ENCODE measurements at places on chromosomes 12 and 14. TPM values are rescaled to one million over a fixed set of nuclear protein-coding genes. Genes with fewer than 3 reads are reported as not detected.

The NINJ2 gene
- polyA plus RNA-seq: 4.4 TPM

The PFDN5 gene
- polyA plus RNA-seq: 745 TPM

The NRXN3 gene
- polyA plus RNA-seq: 0.53 TPM

The GSG1 gene
- not detected for polyA plus RNA-seq

Measured in endothelial cell of umbilical vein (primary cell).